ENCODE measurements at places on chromosomes 2 and 18.

DNA sequence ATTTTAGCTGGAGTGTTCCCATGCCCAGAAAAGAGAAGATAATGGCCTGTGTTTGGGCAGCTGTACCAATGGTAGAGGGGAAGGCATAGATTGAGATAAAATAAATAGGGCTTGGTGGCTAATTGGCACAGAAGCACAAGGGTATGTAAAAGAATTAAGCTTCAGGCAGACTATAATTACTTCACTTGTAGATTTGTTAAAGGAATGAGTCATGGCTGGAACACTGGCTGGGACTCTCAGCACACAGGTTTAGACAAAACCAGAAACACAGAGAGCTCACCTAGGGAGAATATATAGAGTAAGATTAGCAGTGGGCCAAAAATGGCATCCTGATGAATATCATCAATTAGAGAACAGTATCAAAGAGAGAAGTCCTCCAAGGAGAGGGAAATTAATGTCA is 198.3 kb upstream of the FIGN start:
- DNase-seq, result no peak

DNA sequence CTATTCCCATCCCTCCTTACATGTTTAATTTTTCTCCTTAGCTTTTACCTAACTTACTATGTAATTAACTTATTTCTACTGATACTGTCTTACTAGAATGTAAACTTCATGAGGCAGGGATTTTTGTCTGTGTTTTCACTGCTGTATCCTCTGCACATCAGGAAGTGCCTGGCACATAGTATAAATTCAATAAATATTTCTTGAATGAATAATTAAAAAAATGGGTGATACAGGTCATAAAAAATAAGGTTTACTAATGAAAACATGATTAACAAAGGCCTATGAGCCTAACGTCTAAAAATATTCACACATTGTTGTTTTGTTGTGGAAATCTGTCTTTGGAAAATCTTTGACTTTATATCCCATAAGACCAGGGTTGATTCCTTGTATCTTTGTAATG is 4.5 kb downstream of the RBKS start:
- DNase-seq, result no peak

- no peak for DNase-seq
Measured at GRCh38 chr2:38427054-38427453, 50.0 kb upstream of the ATL2 start.

DNA sequence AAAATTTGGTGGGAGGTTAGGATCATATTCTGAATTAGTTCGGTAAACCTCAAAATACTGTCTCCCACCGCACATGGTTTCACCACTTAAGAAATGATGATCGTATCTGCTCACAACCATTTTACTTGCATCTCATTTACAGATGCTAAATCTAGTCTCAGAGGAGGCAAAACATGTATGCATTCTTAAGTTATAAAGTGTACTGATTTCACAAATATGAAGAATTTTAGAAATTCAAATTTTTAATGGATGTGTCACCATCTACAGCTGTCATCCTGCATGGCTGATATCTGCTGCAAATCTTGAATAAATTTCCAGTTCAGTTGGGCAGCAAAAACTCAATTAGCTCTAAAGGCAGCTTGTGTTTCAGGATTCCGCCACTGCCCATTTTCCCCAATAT is 243.3 kb upstream of the KCNJ3 start:
- DNase-seq, result no peak

DNA sequence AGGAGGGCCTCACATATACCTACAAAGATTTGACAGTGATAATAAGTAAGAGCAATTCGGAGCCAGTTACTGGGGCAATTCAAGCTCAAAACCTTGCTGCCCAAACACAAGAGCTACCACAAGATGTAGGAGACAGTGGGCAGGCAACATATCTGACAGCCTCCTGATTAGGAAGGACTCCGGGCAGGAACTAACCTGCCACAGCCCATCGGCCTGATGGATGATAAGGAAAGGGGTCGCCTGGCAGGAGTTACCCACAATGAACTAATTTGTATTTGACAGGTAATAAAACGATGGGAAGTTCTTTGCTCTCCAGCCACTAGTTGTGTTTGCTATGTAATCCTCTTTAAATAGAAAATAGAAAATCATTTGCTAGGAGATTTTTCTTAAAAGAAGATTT is 100.2 kb downstream of the ARHGAP15 start:
- no peak for DNase-seq

GRCh38 chr2:121596221-121597080 is 52.8 kb downstream of the CLASP1 start:
- DNase-seq, result peak; percentile 86

DNA sequence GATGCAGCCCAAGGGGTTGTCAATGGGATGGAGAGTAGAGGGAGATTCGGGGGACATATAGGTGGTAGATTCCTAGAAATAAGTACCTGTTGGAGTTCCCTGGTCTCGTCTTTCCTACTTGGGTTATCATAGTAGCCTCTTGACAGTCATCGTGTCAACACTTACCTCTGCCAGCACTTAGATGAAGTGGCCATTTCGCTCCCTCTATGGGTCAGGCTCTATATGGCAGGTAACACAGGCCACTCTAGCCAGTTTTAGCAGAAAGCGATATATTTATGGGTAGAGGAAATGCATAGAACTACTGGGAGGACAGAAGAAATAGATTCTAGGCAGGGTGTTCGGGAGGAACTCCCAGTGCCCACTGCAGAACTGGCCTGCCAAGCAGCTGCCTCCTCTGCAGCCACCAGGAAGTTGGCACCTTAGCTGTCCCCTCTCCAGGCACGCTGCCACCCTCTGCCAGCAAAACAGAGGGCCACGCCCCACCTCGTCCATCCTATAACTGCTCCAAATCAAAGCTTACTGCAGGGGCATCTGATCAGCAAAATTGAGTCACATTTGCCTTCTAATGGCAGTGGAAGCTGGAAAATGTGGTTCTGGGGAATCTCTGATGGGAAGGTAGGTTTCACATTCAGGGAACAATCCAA is 181.3 kb downstream of the INSIG2 start:
- DNase-seq, result no peak

GRCh38 chr18:3651266-3651665 is 201.3 kb downstream of the TGIF1 start:
- DNase-seq, result no peak

- DNase-seq, result no peak
Measured at GRCh38 chr2:237979331-237979730, 12.5 kb downstream of the UBE2F start.

- no peak for DNase-seq
Measured at GRCh38 chr18:4807604-4808293, 352.6 kb upstream of the DLGAP1 start.

GRCh38 chr2:225814554-225814953 is 415.0 kb downstream of the NYAP2 start:
- DNase-seq, result no peak

DNA sequence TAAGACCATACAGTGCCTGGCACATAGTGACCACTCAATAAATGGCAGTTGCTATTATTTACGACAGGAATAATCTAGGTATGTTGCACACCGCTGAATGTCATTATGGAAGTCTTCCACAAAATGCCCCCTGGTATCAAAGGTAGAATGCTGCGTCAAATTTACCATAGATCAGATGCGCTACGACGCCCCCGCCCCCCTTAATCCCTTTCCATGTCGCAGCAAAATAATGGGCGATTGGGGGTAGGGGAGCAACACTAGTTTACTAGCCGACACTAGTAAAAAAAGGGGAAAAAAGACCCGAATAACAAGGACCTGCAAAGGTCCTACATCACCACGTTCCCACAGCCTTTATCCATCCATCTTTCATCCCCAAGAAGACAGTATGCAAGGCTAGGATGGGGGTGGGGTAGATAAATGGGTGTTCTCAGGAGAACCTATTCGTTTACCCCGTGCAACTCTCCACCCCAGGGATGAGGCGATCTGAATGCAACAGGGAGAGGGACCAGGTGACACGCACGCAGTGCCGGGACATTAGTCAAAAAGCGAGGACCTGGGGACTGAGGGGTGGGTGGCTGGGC is 455 bp downstream of the PREPL start:
- DNase-seq, result no peak

DNA sequence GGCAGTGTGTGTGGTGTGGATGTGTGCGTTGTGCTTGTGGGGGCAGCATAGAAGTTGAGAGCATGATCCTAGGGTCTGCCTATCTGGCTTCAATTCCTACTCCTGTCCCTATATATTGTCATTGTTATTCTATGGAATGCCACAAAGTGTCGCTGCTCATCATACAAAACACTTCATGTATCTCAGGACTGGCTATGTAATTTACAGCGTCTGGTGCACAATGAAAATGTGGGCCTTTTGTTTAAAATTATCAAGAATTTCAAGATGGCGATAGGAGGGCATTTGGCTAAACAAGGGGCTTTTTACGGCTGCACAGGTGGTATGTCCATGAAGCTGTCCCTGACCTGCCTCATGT is 3.4 kb downstream of the SERPINB2 start:
- peak; percentile 35 for DNase-seq

DNA sequence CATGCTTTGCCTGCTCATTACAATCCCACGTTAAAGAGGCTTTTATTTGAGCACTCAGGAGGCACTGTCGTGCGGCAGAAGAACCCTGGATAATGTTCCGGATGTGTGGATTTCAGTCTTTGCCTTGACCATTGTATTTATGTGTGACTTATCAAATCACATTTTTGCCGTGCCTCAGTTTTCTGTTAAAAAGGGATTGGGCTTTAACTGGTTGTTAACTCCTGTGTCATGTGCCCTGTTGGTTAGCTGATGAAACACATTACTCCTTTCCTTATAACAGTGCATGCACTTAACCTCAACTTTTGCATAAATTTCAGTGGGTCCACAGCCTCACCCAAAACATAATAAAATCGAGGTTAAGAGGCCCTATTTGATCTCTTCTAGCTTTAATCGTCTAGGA is 52.7 kb downstream of the NAB1 start:
- no peak for DNase-seq

- no peak for DNase-seq
Measured at GRCh38 chr2:3041246-3041645, 336.4 kb downstream of the EIPR1 start.

Data from inflammatory macrophage treated with lipopolysaccharide for 4 hours (primary cell).